Foreskin melanocyte (primary cell): ENCODE measurements at places on chromosomes 3 and 15.

DNA sequence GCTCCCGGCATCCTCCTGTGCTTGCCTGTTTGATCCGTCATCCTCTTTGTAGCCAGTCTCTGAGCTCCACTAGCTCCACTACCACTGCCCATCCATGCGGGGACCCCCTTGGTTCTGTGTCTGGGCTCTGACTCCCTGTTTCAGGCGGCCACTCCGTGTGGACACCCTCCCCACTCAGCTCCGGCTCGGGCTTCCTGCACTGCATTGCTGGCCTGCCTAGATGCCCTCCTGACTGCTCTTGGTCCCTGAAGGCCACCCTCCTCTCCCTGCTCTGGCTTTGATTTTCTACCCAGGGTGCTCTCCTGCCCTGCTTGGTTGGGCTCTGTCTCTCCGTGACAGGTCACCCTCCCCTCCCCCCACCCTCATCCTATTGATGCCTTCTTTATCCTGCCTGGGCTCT is 4.0 kb upstream of the ADGRG7 start:
- no peak for DNase-seq

DNA sequence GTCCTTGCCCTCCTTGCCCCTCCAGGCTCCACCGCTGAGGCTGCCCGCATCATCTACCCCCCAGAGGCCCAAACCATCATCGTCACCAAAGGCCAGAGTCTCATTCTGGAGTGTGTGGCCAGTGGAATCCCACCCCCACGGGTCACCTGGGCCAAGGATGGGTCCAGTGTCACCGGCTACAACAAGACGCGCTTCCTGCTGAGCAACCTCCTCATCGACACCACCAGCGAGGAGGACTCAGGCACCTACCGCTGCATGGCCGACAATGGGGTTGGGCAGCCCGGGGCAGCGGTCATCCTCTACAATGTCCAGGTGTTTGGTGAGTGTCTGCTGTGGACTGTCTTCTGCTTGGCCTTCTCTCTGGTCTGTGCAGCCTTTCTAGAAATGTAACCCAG is 61.0 kb downstream of the BOC start:
- no peak for DNase-seq

GRCh38 chr3:12840591-12841148 is 695 bp downstream of the RPL32 start:
- DNase-seq, result no peak

- no peak for DNase-seq
These were observed 18.6 kb downstream of the SERP1 start for GRCh38 chr3:150527464-150528255.

DNA sequence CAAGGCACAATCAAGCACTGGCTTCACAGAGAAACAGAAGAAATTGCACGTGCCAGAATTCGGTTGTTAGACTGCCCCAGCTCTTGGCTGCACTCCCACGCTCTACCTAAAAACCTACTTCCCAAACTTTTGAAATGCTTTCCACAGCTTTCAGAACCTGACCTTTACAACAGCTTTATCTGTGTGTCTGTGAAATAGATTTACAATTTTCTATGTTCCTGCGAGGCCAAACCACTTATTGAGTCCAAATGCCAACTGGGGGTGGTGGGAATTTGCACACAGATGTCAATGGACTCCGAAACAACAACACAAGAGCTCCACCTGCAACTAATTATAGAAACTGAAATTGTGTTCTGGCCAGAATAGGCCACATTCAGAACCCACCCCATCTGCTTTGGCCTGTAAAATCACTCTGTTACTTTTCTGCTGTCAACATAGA is 44.6 kb downstream of the ERC2 start:
- no peak for DNase-seq

DNA sequence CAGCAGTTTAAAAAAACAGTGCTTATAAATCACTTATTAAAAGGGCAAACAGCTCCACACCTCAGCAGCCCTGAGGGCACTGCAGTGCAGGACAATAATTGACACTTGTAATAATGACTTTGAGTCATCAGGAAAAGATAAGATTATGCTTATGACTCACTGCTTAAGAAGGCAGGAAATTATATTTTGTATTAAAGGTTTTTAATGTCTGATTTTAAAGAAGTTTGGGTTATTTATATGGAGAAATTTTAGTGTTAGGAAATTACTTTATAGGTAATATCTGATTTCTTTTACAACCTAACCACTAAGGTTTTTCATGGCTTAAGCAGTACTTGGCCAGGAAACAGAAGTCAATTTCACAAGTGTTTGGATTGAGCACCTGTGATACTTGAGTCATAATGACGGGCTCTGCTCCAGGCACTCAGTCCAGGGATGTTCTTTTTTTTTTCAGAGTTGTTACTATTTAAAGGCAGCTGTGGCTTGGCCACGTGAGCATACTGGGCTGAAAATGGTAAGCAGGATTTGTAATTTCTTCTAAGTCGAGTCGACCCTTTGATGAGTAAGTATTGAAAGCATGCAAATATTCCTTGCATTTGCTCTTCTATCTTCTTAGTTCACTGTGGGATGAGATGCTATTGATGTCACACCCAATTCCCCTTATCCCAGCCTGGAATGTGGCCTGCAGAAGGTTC is 21.6 kb upstream of the SLC6A20 start:
- peak; percentile 34 for DNase-seq

- DNase-seq, result no peak
These were observed 2.0 kb downstream of the MAP2K5 start for GRCh38 chr15:67544475-67544874.

GRCh38 chr3:25904206-25904605 is 114.3 kb downstream of the OXSM start:
- no peak for DNase-seq

GRCh38 chr3:129016356-129016719 is 15.2 kb downstream of the EFCC1 start:
- no peak for DNase-seq

DNA sequence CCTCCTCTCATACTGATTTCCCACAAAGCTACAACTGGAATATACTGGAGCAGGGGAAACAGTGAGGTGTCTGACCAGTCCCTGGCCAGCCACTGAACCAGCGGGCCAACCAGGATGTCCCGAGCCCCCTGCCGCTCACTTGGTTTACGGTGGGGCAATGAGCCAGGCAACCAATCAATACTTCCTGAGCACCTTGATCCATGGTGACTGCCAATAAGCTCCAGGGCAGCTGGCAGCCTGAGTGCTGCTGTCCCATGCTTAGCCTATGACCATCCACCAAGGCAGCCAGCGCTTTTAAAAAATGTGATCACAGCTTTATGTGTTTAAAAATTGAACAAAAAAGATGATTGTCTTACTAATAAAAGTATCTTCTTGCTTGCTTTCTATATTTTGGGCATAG is 4.2 kb downstream of the SCN10A start:
- DNase-seq, result no peak

GRCh38 chr3:43063114-43063513 is 42.8 kb downstream of the POMGNT2 start:
- DNase-seq, result no peak

DNA sequence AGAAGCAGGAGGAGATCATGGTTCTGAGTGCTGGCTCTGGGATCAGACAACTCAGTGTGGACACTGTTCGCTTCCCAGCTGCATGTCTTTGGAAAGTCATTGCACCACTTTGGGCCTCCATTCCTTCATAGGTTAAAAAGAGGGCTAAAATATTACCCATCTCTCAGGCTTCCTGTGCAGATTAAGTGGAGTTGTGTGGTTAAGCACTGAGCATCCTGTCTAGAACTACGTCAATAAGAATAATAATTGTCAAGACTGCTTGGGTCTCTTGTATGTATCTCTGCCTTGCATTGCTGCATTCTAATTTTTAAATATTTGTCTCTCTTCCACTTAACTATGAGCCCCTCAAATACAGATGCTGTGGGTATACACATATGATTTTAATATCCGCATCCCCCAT is 22.3 kb downstream of the CFAP161 start:
- DNase-seq, result no peak

- DNase-seq, result no peak
These were observed 542.4 kb downstream of the RBMS3 start for GRCh38 chr3:29823233-29823632.

- no peak for DNase-seq
These were observed 407.9 kb upstream of the ATP11B start for GRCh38 chr3:182385356-182385755.

DNA sequence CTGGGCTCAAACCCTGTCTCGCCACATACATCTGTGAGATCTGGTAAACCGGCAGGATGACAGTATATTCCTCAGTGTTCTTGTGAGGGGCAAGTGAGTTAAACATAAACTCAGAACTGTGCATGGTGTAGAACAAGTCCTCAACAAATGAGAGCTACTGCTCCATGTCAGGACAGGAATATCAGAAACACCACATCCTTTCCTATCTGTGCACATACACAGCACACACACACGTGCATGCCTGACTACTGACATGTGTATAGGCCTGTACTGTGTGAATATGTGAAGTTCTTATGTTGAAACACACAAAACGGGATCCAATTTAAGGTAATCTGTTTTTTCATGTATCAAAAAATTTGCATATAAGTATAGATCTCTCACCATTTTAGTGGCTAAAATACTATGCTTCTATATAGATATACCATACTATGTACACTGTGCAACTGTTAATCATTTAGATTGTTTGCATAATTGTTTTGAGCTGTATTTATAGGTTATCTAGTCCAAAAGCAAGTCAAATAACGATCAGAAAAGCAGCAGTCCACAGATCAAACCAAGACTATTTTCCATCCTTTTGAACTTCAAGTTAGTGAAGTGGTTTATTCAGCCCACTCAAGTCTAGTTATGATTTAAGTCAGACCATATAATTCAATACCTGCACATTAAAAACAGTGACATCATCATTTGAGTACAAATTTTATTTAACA is 44.8 kb downstream of the CCR4 start:
- DNase-seq, result no peak

GRCh38 chr15:47917881-47918280 is 200.6 kb downstream of the SEMA6D start:
- no peak for DNase-seq

DNA sequence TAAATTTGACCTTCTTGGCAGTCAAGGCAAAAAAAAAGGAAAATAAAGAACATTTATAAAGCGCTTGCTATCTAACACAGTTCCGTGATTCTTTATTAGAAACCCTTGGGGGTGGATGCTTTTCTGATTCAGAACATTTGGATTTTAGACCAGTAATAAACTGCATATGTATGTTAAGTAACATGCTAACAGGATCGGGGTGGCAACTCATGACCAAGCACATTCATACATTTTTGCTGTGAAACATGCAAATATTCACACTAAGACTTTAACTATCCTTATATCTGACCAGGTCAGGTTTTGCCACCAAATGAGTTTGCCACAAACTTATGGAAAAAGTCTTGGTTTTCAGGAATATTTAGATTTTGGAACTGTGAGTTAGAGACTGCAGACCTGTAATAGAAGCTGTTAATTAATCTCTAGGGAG is 30.4 kb upstream of the KLF13 start:
- no peak for DNase-seq

GRCh38 chr3:36543276-36543997 is 163.1 kb downstream of the STAC start:
- no peak for DNase-seq

- no peak for DNase-seq
These were observed 828 bp upstream of the VWA5B2 start for GRCh38 chr3:184228376-184229137.

DNA sequence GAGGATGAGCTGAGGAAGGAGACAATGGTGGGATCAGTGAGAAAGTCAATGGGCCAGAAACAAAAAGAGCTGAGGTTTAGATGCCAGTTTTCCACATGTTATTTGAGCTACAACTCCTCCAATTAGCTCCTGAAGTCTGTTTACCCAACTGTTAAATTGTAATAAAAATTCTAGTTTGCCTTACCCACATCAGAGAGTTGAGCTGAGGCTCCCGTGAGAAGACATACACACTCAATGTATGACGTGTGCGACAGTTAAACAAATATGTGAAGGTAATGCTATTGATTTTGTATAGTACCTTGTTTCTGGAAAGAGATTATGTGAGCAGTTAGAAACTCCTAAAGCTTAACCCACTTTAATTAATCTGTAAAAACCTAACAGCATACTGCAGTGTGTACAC is 318.1 kb upstream of the GRM7 start:
- no peak for DNase-seq

- no peak for DNase-seq
These were observed 39.7 kb downstream of the CYP11A1 start for GRCh38 chr15:74327756-74328155.

GRCh38 chr3:115709931-115710330 is 86.6 kb downstream of the GAP43 start:
- DNase-seq, result no peak

DNA sequence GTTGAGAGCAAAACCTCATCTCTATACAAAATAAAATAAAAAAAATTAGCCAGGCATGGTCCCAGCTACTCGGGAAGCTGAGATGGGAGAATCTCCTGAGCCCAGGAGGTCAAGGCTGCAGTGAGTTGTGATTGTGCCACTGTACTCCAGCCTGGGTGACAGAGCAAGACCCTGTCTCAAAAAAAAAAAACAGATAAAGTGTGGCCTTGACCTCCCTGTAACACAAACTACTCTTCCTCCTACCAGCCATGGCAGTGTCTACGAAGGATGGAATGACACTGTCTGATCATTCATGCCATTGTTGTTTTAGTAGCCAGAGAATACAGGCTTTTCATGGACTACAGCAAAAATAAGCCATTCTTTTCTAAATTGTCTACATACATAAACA is 117.1 kb upstream of the IQSEC1 start:
- DNase-seq, result no peak

DNA sequence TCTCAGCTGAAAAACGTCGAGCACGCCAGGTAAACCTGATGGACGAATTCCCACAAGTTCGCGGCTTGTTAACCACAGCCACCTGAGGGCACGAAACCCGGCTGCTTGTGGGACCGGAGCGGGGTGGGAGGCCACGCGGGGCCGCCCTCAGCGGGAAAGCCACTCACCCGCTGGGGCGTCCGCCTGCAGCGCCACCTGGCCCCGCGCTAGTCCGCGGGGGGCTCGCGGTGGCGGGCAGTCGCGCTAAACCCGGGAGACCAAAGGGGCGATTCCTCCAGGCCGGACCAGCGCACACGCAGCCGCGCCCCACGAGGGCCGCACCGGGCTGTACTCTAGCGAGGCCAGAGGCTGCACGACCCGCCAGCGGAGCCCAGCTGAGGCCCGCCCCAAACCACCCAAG is 15.7 kb upstream of the CFAP161 start:
- DNase-seq, result no peak

DNA sequence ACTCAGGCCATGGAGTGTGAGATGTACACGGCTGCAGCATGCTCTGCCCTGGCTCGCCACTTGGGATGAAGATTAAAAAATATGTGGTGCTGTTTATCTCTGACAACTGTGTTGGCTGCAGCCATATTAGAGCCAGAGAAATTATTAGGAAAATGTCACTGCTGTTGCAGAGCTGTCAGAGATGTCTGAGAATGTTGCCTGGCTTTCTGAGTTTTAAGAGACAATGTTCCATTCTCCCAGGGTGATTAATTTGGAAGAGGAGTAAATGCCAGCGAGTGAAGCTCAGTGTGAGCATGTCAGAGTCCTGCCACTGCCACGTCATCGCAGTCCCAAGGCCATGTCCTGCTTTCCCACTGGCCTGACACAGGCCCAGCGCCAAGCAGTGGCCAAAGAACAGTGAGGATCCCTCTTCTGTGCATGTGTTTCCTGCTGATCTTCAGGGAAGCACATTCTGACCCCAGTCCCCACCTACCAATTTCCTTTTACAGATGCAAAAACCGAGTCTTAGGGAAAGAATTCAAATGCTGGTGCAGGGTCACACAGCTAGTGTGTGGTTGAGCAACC is 370.9 kb downstream of the GABRG3 start:
- DNase-seq, result no peak

GRCh38 chr3:25817638-25818037 is 27.7 kb downstream of the OXSM start:
- DNase-seq, result no peak

- DNase-seq, result no peak
These were observed 86.3 kb downstream of the PDZRN3 start for GRCh38 chr3:73538486-73538885.

GRCh38 chr3:108378153-108378951 is 82.0 kb downstream of the HHLA2 start:
- no peak for DNase-seq
